ENCODE measurements at places on chromosomes 2 and 18. TPM values are rescaled to one million over a fixed set of nuclear protein-coding genes. Genes with fewer than 3 reads are reported as not detected.

Gene SP9
- total RNA-seq = not detected

Gene CRYGD
- not detected for total RNA-seq

DNA sequence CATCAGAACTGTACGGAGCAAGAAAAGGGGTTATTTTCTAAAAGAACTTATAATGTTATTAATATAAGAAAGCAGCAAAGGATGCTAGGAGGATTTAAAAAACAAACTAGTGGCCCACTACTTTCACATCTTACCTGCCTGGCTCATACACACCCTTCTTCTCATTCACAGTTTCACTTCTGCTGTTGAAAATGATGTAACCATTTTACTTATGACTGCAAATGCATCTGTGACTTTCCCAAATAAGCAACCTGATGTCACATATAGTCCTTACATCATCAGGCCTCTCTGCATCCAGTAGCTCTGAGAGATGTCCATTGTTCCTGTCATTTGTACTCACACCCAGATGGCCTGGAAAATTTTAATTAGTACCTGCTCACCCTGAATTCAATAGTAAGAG lies 101.8 kb upstream of the MYO3B start:
- DNase-seq = no peak

DNA sequence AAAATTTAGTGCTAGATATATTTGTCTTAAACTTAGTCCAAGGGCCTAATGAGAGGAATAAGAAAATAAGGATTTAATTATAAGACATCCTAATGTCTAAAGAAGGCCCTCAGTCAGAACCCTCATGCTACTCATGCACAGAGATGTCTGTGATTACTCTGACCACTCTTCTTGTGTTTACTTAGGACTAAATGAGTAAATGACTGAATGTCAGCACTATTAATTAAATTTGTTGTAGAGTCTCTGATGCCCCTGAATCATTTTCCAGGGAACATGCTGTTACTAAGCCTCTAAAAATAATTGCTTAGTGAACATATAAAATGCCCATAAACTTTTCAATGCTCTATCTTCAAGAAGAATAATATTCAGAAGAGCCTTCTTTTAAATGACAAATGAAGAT lies 32.4 kb downstream of the GULP1 start:
- no peak for DNase-seq

GRCh38 chr2:39283561-39283960 lies 39.8 kb upstream of the CDKL4 start:
- DNase-seq = no peak

- DNase-seq = no peak
Observed at GRCh38 chr2:212958757-212959295, 192.6 kb downstream of the IKZF2 start.

All from transverse colon (tissue), 4 donors.